ENCODE measurements at places on chromosomes 6 and 20. TPM values are rescaled to one million over a fixed set of nuclear protein-coding genes. Genes with fewer than 3 reads are reported as not detected.

- no peak for DNase-seq
Observed at GRCh38 chr6:8088886-8089285, 13.5 kb downstream of the EEF1E1 start.

DNA sequence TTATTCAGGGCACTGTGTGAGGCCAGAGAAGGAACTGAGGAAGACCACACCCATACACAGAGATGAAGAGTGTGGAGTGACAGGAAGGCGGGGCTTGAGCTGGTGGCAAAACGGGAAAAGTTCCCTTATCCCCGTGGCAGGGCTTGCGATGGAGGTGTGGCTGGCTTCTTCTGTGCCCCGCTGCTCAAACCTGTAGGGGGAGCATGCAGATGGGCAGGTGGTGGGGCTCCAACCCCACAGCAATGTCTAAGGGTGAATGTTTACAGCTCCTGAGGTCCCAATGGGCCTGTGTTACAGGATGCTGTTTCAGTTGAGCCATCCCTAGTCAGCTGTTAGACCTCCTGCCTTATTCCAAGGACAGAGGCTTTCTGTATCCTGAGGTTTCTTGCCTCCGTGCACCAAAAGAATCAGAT lies 105.9 kb downstream of the LY86 start:
- no peak for DNase-seq

- peak; percentile 38 for DNase-seq
Observed at GRCh38 chr20:1803061-1803931, 91.9 kb upstream of the SIRPA start.

Gene DLK2
- 0.78 TPM for total RNA-seq

GRCh38 chr6:34011264-34011663 lies 134.6 kb downstream of the GRM4 start:
- no peak for DNase-seq

Gene SEMG1
- not detected for total RNA-seq

- DNase-seq, result no peak
Observed at GRCh38 chr20:10060226-10060625, 25.4 kb downstream of the ANKEF1 start.

- DNase-seq, result no peak
Observed at GRCh38 chr20:55417836-55418235, 587.5 kb downstream of the CBLN4 start.

Gene PAQR8
- 11.4 TPM for total RNA-seq

GRCh38 chr20:53260591-53260990 lies 288.4 kb downstream of the TSHZ2 start:
- no peak for DNase-seq

Gene HACE1
- total RNA-seq, result 12.4 TPM

Gene LTB
- total RNA-seq, result 273 TPM

- DNase-seq, result no peak
Observed at GRCh38 chr20:301886-302848, 4.8 kb downstream of the ZCCHC3 start.

DNA sequence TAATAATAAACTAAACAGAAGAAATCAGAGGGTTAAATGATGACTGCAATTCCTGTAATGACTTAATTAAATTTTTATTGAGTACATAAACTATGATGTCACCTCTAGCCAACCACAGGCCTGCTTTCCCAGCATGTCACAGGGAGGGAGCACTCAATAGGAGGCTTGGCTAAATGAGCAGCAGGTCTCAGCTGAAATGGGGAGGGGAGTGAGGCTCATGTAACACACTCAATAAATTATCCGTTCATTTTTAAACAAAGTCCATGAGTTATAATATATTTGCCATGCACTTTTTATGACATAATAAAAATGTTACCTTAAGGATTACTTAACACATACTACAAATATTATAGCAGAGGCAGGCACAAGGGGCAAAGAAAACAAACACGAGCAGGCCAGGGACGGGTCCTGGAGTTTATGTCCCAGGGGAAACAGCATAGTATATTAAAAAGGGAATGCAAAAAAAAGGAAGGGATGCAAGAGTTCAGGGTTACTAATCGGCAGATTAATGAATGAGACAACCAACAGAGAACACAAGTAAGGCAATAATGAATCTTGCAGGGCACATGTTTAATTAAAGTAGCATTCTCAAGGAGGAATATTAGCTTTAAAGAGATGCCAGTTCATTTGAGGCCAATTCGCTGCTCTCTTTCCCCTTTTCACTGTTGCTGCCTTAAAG lies 27.1 kb upstream of the FAM83C start:
- no peak for DNase-seq

Gene SLC22A7
- total RNA-seq, result not detected

Gene EEF1A1
- total RNA-seq, result 10,412 TPM

- DNase-seq, result no peak
Observed at GRCh38 chr6:150576651-150577226, 22.9 kb upstream of the PLEKHG1 start.

Gene MICB
- total RNA-seq, result 17.7 TPM

DNA sequence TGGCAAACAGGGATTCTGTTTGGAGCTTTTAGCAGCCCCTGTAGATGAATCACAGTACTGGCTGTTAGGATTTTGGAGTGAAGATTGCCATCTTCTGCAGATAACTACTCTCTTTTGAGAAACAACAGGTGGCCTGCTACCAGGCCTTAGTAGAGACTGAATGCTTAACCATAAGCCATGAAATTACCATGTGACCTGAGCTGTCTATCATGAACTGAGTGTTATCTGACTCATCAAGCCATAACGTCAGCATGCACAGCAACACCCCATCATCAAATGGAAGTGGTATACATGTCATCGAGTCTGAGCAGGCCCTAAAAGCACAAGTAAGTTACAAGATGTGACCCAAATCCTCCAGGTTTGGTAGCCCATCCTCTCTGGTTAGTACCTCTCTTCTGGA lies 132.6 kb downstream of the GPR63 start:
- DNase-seq, result no peak

Gene CD83
- 46.9 TPM for total RNA-seq

DNA sequence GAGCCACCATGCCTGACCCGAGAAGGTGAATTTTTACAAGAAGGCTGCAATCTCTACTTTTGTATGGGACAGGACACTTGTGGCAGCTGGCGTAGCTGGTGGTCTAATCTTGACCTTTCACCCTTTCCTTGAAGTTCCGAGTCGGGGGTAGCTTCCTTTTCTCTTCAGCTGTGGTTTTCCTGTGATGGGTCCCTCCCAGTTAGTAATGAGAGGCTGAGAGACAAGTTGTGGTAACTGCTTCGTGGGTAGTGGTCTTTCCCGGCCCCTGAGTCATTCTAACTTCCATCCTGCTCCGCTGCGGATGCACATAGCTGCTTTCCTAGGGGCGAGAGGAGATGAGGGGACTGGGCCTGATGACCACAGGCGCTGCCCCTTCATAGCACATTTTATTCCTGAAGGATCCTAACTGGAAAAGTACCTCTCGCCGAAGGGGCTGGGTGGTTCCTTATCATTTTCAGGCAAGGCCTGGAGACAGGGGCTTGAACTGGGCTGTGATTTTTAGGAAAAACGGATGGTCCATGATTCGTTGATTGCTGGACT lies 3.1 kb downstream of the SYNJ2 start:
- DNase-seq, result no peak

GRCh38 chr20:14401479-14402138 lies 64.2 kb upstream of the FLRT3 start:
- DNase-seq, result no peak

Gene STXBP5
- total RNA-seq, result 14.2 TPM

Gene KCNK5
- 19.6 TPM for total RNA-seq

Gene HSD17B8
- total RNA-seq, result 32.6 TPM

GRCh38 chr20:33629533-33629932 lies 32.6 kb upstream of the C20orf144 start:
- DNase-seq, result no peak

DNA sequence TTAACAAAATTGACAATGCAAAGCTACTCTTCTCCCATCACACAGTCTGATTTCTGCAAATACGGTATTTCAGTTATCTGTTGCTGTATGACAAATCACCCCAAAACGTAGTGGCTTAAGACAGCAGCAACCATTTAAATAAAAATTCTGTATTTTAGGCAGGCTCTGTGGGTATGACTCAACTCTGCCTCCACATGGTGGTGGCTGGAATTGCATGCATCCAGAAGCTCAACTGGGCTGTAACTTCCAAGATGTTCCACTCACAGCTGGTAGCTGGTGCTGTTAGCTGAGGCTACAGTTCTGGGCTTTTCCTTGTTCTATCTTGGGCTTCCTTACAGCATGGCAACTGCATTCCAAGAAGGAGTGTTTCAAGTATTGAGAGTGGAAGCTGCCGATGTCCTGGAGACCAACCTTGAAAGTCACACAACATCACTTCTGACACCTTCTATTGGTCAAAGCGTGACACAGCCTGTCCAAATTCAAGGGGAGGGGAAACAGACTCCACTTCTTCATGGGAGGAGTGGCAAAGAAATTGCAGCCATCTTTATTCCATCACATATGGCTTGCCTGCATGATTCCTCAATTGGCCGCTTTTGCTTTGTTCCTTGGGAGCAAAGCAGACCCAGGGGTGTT lies 39.7 kb upstream of the TULP1 start:
- peak; percentile 48 for DNase-seq

DNA sequence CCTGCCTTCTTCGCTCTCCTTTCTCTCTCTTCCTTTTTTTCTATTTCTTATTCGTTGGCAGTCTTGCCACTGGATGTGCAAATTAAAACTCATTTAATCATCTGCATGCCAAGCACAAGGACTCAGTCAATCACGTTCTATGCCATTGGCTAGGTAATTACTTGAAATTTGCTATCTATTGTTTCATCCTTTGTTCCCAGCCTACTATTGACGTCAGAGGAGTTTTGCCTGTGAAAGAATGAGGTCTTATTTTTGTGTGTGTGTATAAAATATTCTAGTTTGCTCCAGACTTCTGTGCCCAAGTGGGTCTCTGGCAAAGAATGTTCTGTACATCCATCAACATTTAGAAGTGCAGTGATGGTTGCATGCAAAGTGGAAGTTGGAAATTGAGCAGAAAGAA lies 132.3 kb upstream of the DOK5 start:
- no peak for DNase-seq

- DNase-seq, result no peak
Observed at GRCh38 chr6:15580326-15580725, 82.5 kb downstream of the DTNBP1 start.

Gene WFDC10B
- total RNA-seq, result not detected

DNA sequence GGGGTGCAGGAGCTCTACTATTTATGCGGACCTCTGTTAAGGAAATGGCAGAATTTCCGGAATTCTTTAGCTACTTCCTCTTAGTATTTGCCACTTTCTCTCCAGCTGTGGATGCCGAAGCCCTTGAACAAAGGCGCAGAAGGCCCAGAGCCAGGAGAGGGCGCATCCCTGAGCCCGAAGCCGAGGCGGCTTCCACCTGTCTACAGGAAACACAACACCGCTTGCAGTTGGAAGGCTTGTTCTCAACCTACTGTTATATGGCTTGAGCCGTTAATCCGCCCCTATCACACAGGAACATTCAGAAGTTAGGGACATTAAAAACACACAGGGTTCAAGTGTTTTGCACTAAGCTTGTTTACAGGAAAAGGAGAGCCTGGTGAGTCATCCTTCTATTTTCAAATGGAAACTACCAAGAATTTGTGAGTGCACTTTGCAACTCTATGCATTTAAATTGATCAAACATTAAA lies 417.1 kb downstream of the BCKDHB start:
- no peak for DNase-seq

Gene MYMX
- total RNA-seq, result not detected

- no peak for DNase-seq
Observed at GRCh38 chr6:83185096-83185495, 8.0 kb downstream of the PGM3 start.

DNA sequence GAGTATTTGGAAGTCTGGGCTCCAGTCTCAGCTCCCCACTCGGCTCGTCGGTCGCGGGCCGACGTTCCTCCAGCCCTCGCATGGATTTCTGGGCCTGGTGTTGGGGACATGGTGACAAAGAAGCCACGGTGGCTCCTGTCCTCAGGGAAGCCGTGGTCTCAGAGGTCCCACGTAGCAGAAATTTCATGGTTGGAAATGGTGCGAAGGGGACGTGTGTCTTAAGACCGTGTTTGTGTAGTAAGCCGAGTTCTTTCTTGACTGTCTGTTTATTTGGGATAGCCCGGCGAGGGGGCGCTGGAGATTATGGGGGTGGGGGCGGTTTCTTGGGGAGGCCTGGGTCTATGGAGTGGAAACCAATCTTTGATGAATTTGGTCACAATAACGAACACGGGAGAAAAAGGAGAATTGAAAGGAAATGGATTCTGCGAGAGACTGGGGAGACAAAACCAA lies 23.5 kb upstream of the MAP3K7 start:
- no peak for DNase-seq

- DNase-seq, result no peak
Observed at GRCh38 chr20:20630551-20630950, 81.9 kb downstream of the RALGAPA2 start.

Gene SLC13A3
- not detected for total RNA-seq

- DNase-seq, result no peak
Observed at GRCh38 chr6:168157272-168158212, 78.5 kb upstream of the FRMD1 start.

DNA sequence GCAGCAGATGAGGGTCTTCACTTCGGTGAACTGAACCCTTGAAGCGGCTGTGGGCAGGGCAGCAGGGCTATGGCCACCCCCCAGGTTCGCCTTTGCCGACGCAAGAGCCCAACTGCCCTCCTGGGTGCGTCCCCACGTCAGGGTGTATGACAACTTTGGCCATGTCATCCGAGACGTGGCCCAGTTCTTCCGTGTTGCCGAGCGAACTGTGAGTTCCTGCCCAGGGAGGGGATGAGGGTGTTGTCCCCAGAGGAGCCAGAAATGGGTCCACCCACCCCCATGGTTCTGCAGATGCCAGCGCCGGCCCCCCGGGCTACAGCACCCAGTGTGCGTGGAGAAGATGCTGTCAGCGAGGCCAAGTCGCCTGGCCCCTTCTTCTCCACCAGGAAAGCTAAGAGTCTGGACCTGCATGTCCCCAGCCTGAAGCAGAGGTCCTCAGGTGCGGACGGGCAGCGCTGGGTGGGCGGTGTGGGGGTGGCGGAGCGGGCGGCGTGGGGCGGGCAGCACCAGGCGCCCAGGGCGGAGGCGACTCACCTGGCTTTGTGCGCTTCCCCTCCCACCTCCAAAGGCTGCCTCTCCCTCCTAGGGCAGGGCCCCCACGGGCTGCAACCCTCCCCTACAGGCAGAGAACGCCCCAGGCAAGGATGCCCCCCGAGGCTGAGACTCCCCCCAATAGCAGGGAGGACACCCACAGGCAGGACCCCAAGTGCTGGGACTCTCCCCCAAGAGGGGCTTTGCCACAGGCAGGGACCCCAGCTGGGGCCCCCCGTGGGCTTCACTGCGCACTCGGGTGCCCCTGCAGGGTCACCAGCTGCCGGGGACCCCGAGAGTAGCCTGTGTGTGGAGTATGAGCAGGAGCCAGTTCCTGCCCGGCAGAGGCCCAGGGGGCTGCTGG lies 6.2 kb upstream of the TNFRSF6B start:
- DNase-seq, result no peak

Measured in activated naive CD8-positive, alpha-beta T cell treated with anti-CD3 and anti-CD28 coated beads for 36 hours (primary cell).